Heart right ventricle (tissue), 16 donors: ENCODE measurements at places on chromosomes 1 and 21. TPM values are rescaled to one million over a fixed set of nuclear protein-coding genes. Genes with fewer than 3 reads are reported as not detected.
A peak's percentile ranks its signal among the peaks of the same experiment; 100 is the strongest.

Gene C1orf116
- total RNA-seq, result 0.61 TPM

Gene FMO1
- total RNA-seq, result not detected

- H3K27ac ChIP-seq, result no peak overlapping the region
- H3K4me3 ChIP-seq, result no peak overlapping the region
- DNase-seq, result no peak
- H3K27me3 ChIP-seq, result no peaks in the 10 kb centered on the region
- no peaks in the 10 kb centered on the region for H3K4me1 ChIP-seq
These were observed 99.4 kb downstream of the CAMTA1 start for GRCh38 chr1:6884652-6885153.

Gene SMYD3
- total RNA-seq, result 10.1 TPM

- H3K27me3 ChIP-seq, result no peaks in the 10 kb centered on the region
- DNase-seq, result no peak
- H3K4me1 ChIP-seq, result no peaks in the 10 kb centered on the region
- no peak overlapping the region for H3K4me3 ChIP-seq
- no peaks in the 10 kb centered on the region for H3K36me3 ChIP-seq
These were observed 22.5 kb upstream of the FRRS1 start for GRCh38 chr1:99788896-99789295.

GRCh38 chr1:109640285-109640865, 15.5 kb upstream of the GSTM4 start:
- H3K4me1 ChIP-seq, result peaks cover 8% of the 10 kb centered on the region
- DNase-seq, result peak; percentile 83
- H3K36me3 ChIP-seq, result no peaks in the 10 kb centered on the region

DNA sequence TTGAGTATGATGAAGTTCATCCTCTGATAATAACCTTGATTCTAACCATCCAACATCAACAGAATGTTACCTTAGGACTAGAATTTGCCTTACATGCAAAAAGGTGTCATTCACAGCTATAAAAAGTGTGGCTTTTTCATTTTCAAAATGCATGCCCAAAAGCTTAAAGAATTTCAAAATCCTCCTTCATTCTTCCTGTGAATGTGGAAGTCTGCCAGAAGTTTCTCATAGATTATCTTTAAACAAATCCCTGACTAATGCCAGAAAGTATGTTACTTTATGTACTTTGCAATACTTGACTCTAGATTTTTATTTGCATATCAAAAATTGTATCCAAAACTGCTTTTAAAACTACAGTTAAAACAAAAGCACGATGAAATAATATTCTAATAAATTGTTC, 270.6 kb upstream of the ZRANB2 start:
- H3K4me1 ChIP-seq, result no peaks in the 10 kb centered on the region
- H3K27me3 ChIP-seq, result no peaks in the 10 kb centered on the region
- no peak for DNase-seq
- H3K27ac ChIP-seq, result no peak overlapping the region

Gene PRRX1
- total RNA-seq, result 107 TPM

DNA sequence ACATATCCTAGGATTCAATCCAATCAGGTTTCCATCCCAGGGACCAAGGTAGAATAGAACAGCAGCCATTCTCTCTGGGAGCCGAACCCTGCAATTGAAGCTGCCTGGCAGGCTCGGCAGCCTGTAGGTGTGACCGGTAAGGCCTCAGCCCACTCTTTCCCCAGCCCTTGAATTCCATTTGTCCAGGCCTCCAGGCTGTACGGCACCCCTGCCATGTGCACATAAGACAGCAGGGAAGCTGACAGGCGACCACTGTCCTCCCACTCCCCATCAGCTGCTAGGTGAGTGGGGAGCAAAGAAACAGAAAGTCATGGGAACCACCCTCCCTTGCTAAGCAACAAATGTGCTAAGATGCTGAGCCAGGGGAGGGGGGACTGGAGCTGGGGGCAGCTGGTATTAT, 23.0 kb downstream of the OPTC start:
- H3K36me3 ChIP-seq, result no peaks in the 10 kb centered on the region
- no peak overlapping the region for H3K4me3 ChIP-seq
- no peak for DNase-seq
- no peak overlapping the region for H3K27ac ChIP-seq
- H3K4me1 ChIP-seq, result peaks cover 21% of the 10 kb centered on the region

DNA sequence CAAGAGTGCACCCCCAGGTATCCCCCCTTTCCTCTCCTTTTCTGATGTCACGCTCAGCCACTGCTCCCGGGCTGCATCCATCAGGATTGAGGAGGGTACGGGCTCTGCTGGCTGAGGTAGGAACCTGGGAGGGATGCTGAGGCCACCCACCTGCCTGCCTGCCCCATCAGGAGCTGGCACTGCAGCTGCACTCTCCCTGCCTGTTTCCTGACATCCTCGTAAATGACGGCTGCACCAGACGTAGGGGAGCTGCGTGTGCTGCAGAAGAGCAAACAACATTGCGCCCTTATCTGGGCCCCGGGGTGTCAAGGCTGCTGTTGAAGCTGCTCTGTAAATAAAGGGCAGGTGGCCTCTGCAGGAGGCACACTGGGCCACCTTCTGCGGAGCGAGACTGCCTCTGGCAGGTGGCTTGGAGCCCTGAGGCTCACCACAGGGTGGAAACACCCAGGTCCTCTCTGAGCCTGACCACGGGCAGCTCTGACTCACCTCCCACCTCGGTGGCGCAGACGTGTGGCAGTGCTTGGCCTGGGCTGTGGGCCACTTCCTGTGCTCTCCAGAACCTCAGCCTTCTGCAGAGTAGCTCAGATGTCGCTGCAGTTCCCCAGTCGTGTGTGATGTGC, 30.9 kb downstream of the SNAP47 start:
- no peak overlapping the region for H3K4me3 ChIP-seq
- H3K27ac ChIP-seq, result no peak overlapping the region
- H3K36me3 ChIP-seq, result no peaks in the 10 kb centered on the region
- H3K4me1 ChIP-seq, result peaks cover 25% of the 10 kb centered on the region

GRCh38 chr1:173297798-173298391, 90.8 kb upstream of the TNFSF4 start:
- H3K27ac ChIP-seq, result no peak overlapping the region
- peaks cover 4% of the 10 kb centered on the region for H3K4me1 ChIP-seq
- H3K36me3 ChIP-seq, result no peaks in the 10 kb centered on the region
- no peaks in the 10 kb centered on the region for H3K27me3 ChIP-seq
- DNase-seq, result no peak

GRCh38 chr1:43799656-43800635, 92.6 kb downstream of the ST3GAL3 start:
- H3K27ac ChIP-seq, result no peak overlapping the region
- no peak for DNase-seq
- H3K36me3 ChIP-seq, result peaks cover 8% of the 10 kb centered on the region
- H3K27me3 ChIP-seq, result no peaks in the 10 kb centered on the region
- H3K4me3 ChIP-seq, result no peak overlapping the region

- no peaks in the 10 kb centered on the region for H3K27me3 ChIP-seq
- no peak overlapping the region for H3K4me3 ChIP-seq
- no peak for DNase-seq
These were observed 13.2 kb downstream of the QSOX1 start for GRCh38 chr1:180167721-180168467.

- H3K4me1 ChIP-seq, result peaks cover 13% of the 10 kb centered on the region
- no peaks in the 10 kb centered on the region for H3K27me3 ChIP-seq
- no peak for DNase-seq
- H3K4me3 ChIP-seq, result no peak overlapping the region
- peaks cover 100% of the 10 kb centered on the region for H3K36me3 ChIP-seq
- no peak overlapping the region for H3K27ac ChIP-seq
These were observed 88.9 kb downstream of the UBR4 start for GRCh38 chr1:19121192-19121591.

DNA sequence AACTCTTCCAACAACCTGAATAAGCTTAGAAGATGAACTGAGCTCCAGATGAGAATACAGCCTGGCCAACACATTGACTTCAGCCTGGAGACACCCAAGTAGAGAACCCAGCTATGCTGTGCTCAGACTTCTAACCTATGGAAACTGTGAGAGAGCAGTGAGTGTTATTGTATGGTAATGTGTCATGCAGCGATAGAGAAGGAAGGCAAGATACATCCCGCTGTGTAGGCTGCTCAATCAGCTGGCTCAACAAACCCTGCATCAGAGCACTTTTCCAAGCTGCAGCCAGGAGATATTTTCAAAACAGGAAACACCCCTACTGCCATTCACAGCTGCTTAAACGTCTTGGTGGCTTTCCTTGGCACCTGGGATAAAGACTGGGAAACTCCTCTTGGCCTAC, 321.3 kb downstream of the SIPA1L2 start:
- no peaks in the 10 kb centered on the region for H3K27me3 ChIP-seq
- no peak for DNase-seq
- no peak overlapping the region for H3K27ac ChIP-seq
- no peaks in the 10 kb centered on the region for H3K36me3 ChIP-seq
- peaks cover 19% of the 10 kb centered on the region for H3K4me1 ChIP-seq

- no peaks in the 10 kb centered on the region for H3K27me3 ChIP-seq
- H3K4me1 ChIP-seq, result no peaks in the 10 kb centered on the region
- H3K36me3 ChIP-seq, result no peaks in the 10 kb centered on the region
- no peak overlapping the region for H3K27ac ChIP-seq
- H3K4me3 ChIP-seq, result no peak overlapping the region
These were observed 35.3 kb upstream of the DNASE2B start for GRCh38 chr1:84363019-84363418.

GRCh38 chr1:117171900-117172511, 38.7 kb downstream of the VTCN1 start:
- no peaks in the 10 kb centered on the region for H3K4me1 ChIP-seq
- H3K27me3 ChIP-seq, result no peaks in the 10 kb centered on the region
- peak; percentile 10 for DNase-seq
- H3K4me3 ChIP-seq, result no peak overlapping the region
- no peak overlapping the region for H3K27ac ChIP-seq
- H3K36me3 ChIP-seq, result no peaks in the 10 kb centered on the region

GRCh38 chr1:170765712-170766330, 101.9 kb downstream of the PRRX1 start:
- H3K4me1 ChIP-seq, result no peaks in the 10 kb centered on the region
- DNase-seq, result no peak
- no peaks in the 10 kb centered on the region for H3K27me3 ChIP-seq
- no peak overlapping the region for H3K27ac ChIP-seq
- H3K4me3 ChIP-seq, result no peak overlapping the region

DNA sequence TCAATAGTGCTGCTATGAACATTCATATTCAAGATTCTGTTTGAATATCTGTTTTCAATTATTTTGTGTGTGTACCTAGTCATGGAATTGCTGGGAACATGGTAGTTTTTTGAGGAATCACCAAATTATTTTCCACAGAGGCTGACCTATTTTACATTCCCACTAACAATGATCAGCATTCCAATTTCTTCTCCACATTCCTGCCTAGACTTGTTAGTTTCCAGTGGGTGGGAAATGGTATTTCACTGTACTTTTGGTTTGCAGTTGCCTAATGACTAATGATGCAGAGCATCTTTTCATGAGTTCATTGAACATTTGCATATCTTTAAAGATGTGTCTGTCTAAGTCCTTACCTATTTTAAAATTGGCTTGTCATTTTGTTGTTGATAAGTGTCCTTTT, 1182.6 kb upstream of the B3GALT2 start:
- H3K27ac ChIP-seq, result no peak overlapping the region
- H3K27me3 ChIP-seq, result no peaks in the 10 kb centered on the region
- H3K36me3 ChIP-seq, result no peaks in the 10 kb centered on the region
- no peak for DNase-seq
- H3K4me3 ChIP-seq, result no peak overlapping the region

DNA sequence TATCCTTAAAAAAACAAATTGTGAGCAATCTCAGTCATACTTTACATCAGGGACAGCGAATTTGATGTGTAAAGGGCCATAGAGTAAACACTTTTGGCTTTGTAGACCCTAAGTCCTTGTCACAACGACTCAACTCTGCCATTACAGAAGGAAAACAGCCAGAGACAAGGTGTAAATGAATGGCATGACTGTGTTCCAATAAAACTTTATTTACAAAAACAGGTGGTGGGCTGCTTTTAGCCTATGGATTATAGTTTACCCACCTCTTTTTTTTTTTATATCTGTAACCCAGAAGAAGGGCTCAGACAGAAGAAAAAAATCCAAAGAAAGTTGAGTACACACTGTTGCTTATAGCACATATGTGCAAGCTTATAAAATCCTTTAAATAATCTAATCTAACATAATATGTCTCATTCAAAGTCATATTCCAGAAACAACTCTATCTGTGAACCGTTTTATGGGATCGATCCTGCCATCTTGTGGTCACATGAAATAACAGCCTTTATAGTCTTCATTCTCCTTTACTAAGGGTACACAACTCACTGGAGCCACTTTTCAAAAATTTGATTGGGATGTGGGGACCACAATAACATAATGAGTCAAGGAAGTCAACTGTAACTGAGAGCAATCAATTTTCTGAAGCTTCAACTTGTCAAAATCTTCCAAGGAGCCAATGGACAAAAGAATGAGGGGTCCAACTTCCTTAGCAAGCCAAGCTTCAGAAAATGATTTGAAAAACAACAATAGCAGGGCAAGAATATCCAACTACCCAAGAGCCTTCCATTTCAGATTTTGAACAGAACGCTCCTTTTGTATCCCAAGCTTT, 142.2 kb upstream of the KRTAP19-8 start:
- no peak overlapping the region for H3K27ac ChIP-seq
- H3K27me3 ChIP-seq, result no peaks in the 10 kb centered on the region
- no peaks in the 10 kb centered on the region for H3K4me1 ChIP-seq
- DNase-seq, result no peak

Gene SLC27A3
- total RNA-seq, result 15.2 TPM

DNA sequence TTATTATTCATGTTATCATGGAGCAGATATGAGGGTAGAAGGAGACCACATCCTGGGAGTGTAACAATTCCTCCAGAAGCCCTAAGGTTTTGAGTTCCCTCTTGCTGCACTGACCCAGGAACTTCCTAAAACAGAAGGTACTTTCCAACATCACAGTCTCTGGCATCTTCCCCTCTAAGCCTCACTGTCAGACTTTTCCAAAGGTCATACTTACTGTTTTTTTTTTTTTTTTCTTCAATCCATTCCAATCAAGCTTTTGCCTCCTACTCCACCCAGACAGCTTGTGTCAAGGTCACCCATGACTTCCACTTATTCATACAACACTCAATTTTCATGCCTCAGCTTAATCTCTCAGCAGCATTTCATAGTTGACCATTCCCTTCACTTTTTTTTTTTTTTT, 18.4 kb upstream of the UQCRHL start:
- H3K4me3 ChIP-seq, result no peak overlapping the region
- peaks cover 18% of the 10 kb centered on the region for H3K4me1 ChIP-seq
- H3K27ac ChIP-seq, result no peak overlapping the region
- no peak for DNase-seq

Gene TMEM61
- not detected for total RNA-seq

Gene ABCA4
- total RNA-seq, result 0.05 TPM
